ENCODE measurements at places on chromosomes 4 and X. TPM values are rescaled to one million over a fixed set of nuclear protein-coding genes. Genes with fewer than 3 reads are reported as not detected.

Gene RAB41
- not detected for total RNA-seq

Gene IL3RA
- total RNA-seq, result 0.19 TPM

Gene SMARCAD1
- 29.6 TPM for total RNA-seq

Gene TMPRSS11F
- total RNA-seq, result not detected

Gene SATL1
- total RNA-seq, result not detected
